ENCODE measurements at places on chromosomes 7 and 10. TPM values are rescaled to one million over a fixed set of nuclear protein-coding genes. Genes with fewer than 3 reads are reported as not detected.

The PDK4 gene
- not detected for total RNA-seq

The LHPP gene
- 8.8 TPM for total RNA-seq

The SHTN1 gene
- total RNA-seq: 5.5 TPM

The SFR1 gene
- total RNA-seq: 15.1 TPM

The SH2D4B gene
- not detected for total RNA-seq

The ADAM12 gene
- total RNA-seq: 3.3 TPM

The TMEM248 gene
- 97.2 TPM for total RNA-seq

The BCAP29 gene
- total RNA-seq: 176 TPM
